ENCODE measurements at places on chromosomes 7 and 10.

- peak; percentile 83 for DNase-seq
Measured at GRCh38 chr10:77405771-77406241, 231.8 kb downstream of the KCNMA1 start.

GRCh38 chr10:70112071-70112470 is 20.6 kb downstream of the AIFM2 start:
- DNase-seq: no peak

GRCh38 chr7:155477476-155477875 is 19.5 kb downstream of the EN2 start:
- DNase-seq: no peak

DNA sequence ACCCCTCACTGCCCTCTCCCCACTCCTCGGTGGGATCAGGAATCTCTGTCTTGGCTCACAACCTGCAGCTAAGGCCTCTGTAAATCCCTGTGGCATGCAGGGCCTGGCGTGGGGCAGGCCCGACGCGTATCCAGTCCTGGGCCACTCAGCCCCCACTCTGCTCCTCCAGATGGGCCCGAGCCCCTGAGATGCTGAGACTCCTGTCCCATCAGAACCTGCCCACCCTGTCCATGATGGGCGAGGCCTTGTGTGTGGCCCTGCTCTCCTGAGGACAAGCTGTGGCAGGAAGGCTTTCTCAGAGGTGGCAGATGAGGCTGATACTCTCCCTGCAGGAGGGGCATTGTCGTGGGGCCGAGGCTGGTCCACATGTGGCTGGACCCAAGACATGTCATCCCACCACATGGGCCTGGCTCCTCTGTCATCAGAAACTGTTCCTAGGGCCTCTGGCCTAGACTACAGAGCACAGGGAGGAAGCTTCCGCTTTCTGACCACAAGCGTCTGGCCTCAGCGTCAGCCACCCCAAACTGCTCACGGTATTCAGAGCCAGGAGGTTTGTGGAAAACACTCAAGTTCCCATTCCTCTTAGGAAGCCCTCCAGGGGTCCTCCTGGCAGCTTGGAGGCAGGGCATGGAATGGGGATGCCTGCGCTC is 6.0 kb downstream of the ALOX5 start:
- DNase-seq: no peak

- no peak for DNase-seq
Measured at GRCh38 chr7:27197137-27198042, 2.5 kb downstream of the HOXA13 start.

DNA sequence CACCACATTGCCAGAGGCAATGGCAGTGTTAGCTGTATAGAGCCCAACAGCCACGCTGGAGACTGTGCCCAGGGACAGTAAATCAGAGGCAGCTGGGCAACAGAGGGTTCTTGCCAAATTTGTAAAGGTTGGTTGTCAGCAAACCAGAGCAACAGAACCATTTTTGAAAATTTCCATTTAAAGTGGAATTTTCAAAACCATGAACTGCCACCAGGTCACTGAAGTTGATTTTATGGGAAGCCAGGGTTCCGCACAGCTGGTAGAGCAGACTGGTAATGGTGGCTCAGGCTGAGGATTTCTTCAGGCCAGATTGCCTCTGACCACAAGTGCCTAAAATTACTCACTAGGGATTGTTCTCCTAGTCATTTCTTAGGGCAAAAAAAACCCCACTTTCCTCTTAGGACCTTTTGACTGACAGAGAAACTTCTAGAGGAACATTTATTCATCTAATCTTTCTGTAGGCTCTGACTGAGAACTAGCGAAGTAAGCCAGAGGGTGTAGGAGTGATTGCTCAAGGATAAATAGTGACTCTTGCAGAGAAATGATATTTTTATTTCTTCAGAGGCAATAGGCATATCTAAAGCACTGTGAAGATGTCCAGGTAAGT is 342.4 kb downstream of the BBS9 start:
- DNase-seq: peak; percentile 11

DNA sequence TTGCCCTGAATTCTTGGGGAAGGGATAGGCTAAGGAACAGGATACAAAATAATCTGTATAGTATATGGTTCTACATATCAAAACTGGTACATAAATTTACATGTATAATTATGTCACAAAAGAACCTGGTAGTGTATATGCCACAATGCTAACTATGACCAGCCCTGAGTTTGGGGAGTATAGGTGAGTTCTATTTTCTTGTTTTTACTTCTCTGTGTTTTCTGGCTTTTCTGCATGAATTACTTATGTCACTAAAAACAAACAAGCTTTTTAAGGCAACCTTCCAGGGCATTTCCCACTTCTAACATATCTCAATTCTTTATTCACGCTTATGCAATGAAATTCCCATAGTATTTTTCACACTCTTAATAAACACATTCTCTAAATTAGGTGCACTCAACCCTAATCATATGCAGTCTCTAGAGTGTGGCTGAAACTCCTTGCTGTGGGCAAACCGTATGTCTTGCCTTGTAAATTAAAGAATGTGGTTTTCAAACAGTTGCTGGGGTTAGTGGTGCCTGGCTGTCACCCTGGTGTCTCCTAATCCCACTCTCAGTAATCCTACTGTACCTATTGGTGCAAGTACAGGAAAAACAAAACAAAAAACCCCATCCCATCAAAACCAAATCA is 14.0 kb upstream of the INSIG1 start:
- no peak for DNase-seq

DNA sequence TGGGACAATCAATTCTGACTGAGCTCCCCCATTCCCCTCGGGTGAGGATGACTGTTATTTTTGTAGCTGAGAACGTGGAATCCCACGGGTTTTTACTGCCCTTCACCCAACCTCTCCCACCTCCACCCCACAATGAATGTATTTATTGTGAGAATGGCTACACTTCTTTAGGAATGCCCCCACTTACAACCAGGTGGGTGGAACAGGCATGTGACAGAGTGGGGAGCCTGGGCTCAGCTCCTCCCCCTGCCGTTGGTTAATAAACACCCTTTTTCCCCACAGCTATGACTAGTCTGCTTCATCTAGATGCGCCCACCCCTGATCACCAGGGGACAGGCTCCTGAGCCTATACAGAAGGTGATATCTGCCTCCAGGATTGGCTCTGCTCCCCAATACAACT is 2.0 kb downstream of the MRPL43 start:
- no peak for DNase-seq

GRCh38 chr7:2124604-2125345 is 108.0 kb downstream of the MAD1L1 start:
- DNase-seq: no peak
